ENCODE measurements at places on chromosomes 3 and 15.

GRCh38 chr15:79455361-79455760, 23.2 kb downstream of the MINAR1 start:
- no peak for DNase-seq

- DNase-seq: no peak
Measured at GRCh38 chr3:152229692-152230091, 39.0 kb upstream of the MBNL1 start.

GRCh38 chr3:64009528-64009927, 13.8 kb downstream of the PSMD6 start:
- no peak for DNase-seq

DNA sequence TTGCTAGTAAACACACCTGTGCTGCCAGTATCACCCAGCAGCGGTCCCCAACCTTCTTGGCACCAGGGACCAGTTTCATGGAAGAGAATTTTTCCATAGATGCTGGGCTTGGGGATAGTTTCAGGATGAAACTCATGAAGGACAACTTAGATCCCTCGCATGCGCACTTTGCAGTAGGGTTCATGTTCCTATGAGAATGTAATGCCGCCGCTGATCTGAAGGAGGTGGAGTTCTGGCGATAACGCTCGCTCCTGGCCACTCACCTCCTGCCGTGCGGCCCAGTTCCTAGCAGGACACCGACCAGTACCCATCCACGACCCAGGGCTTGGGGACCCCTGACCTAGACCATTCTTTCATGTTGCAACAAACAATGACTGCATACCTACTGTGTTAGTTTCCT, 89.7 kb downstream of the TOP2B start:
- DNase-seq: no peak

- DNase-seq: no peak
Measured at GRCh38 chr3:2516762-2517441, 418.2 kb downstream of the CNTN4 start.

GRCh38 chr15:68730976-68731897, 89.5 kb downstream of the ANP32A start:
- DNase-seq: no peak

GRCh38 chr15:101600035-101600434, 52.1 kb downstream of the TM2D3 start:
- DNase-seq: no peak

DNA sequence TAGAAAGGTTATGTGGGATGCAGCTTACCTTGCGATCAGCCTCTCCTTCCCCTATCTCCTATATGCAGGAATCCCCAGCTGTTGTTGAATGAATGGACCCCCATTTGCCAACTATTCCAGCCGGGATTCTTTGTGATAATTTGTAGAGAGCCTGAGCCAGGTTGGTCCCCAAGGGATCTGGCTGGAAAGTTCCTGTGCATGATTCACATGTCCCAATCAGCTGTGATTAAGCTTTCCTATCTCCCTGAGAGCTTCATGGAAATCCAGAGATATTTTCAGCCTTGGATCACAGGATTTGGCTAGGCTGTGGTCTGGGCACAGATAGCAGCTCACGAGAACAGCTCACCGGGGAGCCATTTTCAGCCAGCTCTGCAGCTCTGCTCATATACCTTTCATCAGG, 76.7 kb downstream of the ARNT2 start:
- no peak for DNase-seq

GRCh38 chr3:138260611-138261010, 69.0 kb downstream of the NME9 start:
- DNase-seq: no peak

DNA sequence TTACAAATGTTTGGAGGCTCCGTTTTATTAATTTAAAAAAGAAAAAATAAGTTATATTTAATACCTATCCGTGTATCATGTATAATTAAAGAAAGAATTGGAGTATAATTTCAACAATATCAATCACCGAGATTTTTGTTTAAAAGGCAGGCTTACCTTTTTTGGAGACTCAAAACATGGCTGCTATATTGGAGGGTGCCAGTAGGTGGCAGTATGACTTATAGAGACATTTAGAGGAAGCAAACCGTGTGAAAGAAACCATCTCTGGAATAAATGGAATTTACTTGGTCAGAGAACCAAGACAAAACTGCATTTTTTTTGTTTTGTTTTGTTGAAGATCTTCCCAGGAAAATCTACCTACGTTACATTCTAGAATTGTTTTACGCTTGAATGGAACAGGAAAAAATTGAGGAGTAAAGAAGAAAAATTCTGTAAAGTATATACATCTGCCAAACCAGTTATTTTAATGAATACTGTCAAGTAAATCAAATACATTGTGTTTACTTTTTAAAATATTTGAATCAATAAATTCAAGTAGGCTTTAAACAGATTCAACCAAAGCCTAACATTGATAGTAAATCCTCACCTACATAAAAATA, 802.6 kb upstream of the ALCAM start:
- DNase-seq: peak; percentile 30

DNA sequence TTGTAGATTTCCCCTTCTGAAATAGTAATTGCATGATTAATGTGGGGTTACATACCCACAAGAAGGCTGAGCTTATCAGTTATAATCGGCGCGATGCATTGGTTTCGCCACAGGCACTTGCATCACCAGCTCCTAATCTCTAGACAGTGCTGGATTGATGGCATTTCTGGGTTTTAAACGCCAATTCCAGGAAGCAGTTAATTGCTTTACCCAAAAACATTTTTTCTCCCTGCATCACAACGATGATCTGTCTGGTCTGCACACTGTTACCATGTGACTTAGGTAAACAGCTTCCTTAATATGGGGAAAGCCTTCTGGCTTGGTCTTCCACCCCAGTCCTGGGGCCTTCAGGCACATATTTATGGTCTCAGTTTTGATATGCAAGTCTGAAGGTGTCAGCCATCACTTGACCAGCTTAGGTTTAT, 70.0 kb upstream of the HEG1 start:
- no peak for DNase-seq

GRCh38 chr3:60752809-60753208, 498.4 kb downstream of the FHIT start:
- DNase-seq: no peak
